ENCODE measurements at places on chromosomes 7 and 10. TPM values are rescaled to one million over a fixed set of nuclear protein-coding genes. Genes with fewer than 3 reads are reported as not detected.

Gene CDH23
- 0.17 TPM for polyA plus RNA-seq

Gene LRRN3
- polyA plus RNA-seq, result 1.6 TPM

Gene SFXN3
- polyA plus RNA-seq, result 17.7 TPM

Gene GPR26
- polyA plus RNA-seq, result not detected

Gene AKR1C1
- polyA plus RNA-seq, result 1.5 TPM

Gene DCLRE1C
- 24.6 TPM for polyA plus RNA-seq

Gene PIK3CG
- polyA plus RNA-seq, result 16.8 TPM

Gene WEE2
- not detected for polyA plus RNA-seq

Gene TMEM236
- 0.15 TPM for polyA plus RNA-seq

Gene UBE2D4
- 10.6 TPM for polyA plus RNA-seq

Gene ACSL5
- 77.4 TPM for polyA plus RNA-seq

Gene NPC1L1
- polyA plus RNA-seq, result not detected

Gene WNT8B
- polyA plus RNA-seq, result 0.07 TPM

Gene PNLIP
- polyA plus RNA-seq, result not detected

Gene AKR1C8
- 0.52 TPM for polyA plus RNA-seq

Gene SDK1
- not detected for polyA plus RNA-seq

Gene CUZD1
- polyA plus RNA-seq, result 1.7 TPM

Gene HNRNPF
- polyA plus RNA-seq, result 293 TPM

Gene NAMPT
- 23.4 TPM for polyA plus RNA-seq

Gene CALHM3
- polyA plus RNA-seq, result not detected

Gene MAGI2
- polyA plus RNA-seq, result not detected

Gene FAM221A
- 9.0 TPM for polyA plus RNA-seq

Gene MEOX2
- not detected for polyA plus RNA-seq

Gene HPS6
- 28.7 TPM for polyA plus RNA-seq

Gene JAZF1
- 7.6 TPM for polyA plus RNA-seq

Gene SPDYE8
- polyA plus RNA-seq, result not detected

Gene IKZF1
- 176 TPM for polyA plus RNA-seq

Gene HGF
- not detected for polyA plus RNA-seq

Gene CRTAC1
- polyA plus RNA-seq, result not detected

Gene CC2D2B
- not detected for polyA plus RNA-seq

Gene NKX1-2
- polyA plus RNA-seq, result not detected

Gene HOXA11
- polyA plus RNA-seq, result not detected

Gene GCK
- 0.50 TPM for polyA plus RNA-seq

Gene C10orf90
- not detected for polyA plus RNA-seq

Gene ANKRD1
- not detected for polyA plus RNA-seq

Gene HPS1
- 65.2 TPM for polyA plus RNA-seq

Gene LLCFC1
- polyA plus RNA-seq, result not detected

Gene PODXL
- polyA plus RNA-seq, result 0.54 TPM

Gene KLF14
- polyA plus RNA-seq, result not detected

Gene OR2A5
- polyA plus RNA-seq, result not detected

Gene ADRB1
- not detected for polyA plus RNA-seq

Gene ADGRA1
- not detected for polyA plus RNA-seq

Gene ENO4
- polyA plus RNA-seq, result not detected

Gene GJC3
- 1.00 TPM for polyA plus RNA-seq

Gene ACSM6
- polyA plus RNA-seq, result not detected

Gene CCDC3
- polyA plus RNA-seq, result not detected

Gene CDNF
- 1.7 TPM for polyA plus RNA-seq

Gene OPALIN
- not detected for polyA plus RNA-seq

Measured in CD4-positive, CD25-positive, alpha-beta regulatory T cell (primary cell).